Activated CD8-positive, alpha-beta memory T cell treated with anti-CD3 and anti-CD28 coated beads for 4 hours (primary cell): ENCODE measurements at places on chromosomes 16 and 17.

- no peak for DNase-seq
Measured at GRCh38 chr16:88974080-88974915, 2.7 kb downstream of the CBFA2T3 start.

- DNase-seq: no peak
Measured at GRCh38 chr16:85002608-85003007, 8.7 kb downstream of the ZDHHC7 start.

GRCh38 chr17:82900741-82901140 lies 60.9 kb upstream of the ZNF750 start:
- DNase-seq: no peak

DNA sequence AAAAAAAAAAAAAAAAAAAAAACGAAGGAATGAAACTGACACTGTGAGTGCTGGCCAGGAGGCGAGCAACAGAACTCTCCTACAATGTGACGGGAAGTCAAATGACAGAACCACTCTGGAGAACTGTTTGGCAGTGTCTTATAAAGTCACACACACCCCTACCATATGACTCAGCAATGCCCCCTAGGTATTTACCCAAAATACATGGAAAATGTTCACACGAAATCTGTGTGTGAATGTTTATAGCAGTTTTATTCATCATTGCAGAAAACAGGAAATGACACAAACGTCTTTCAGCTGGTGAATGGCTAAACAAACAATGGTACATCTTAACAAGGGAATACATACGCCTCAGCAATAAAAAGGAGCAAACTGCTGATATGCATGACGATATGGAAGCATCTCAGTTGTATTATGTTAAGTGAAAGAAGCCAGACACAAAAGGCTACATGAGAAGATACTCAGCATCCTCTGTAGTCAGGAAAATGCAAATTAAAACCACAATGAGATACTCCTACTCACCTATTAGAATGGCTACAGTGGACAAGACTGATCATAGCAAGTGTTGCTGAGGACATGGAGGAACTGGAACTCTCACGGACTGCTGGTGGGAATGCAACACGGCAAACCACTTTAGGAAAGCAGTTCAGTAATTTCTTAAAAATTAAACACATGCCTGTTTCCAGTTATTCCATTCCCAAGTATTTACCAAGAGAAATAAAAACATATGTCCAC lies 74.7 kb downstream of the TBC1D16 start:
- no peak for DNase-seq

DNA sequence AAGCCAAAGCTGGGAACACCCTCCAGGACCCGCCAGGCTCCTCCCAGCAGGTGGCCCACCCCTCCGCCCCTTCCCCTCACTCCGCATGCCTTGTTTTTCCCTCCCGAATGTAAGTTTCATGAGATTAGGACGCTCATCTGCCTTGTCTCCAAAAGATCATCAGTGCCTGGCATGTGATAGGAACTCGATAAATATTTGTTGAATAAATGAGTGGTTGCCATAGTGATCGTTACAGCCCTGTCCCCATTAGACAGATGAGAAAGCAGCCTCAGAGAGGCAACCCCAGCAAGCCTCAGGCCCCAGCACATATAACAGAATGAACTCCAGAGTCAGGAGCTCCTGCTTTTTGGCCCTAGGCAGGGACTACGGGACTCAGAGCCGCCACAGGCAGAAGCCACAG lies 5.0 kb downstream of the CAMKK1 start:
- no peak for DNase-seq

DNA sequence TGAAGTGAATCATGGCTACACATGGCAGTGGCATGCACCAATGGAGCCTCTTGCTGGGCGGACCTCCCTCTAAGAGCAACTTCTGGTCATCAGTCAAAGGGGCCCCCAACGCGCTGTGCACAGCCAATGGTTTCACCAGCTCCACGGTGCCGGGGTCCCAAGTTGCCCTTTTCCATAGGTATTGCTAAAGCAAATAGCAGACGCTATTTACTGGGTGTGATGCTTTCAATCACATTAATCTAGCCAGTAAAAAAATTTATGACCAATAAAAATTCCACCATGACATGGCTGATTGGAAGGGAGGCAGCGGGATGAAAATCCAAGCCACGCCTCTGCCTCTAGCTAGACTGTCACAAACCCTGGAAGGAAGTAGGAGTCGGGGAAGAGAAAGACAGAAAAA lies 680.3 kb upstream of the SOX9 start:
- no peak for DNase-seq

GRCh38 chr17:59427425-59427921 lies 96.0 kb downstream of the YPEL2 start:
- no peak for DNase-seq

GRCh38 chr17:29384901-29385300 lies 5.3 kb upstream of the TAOK1 start:
- no peak for DNase-seq

DNA sequence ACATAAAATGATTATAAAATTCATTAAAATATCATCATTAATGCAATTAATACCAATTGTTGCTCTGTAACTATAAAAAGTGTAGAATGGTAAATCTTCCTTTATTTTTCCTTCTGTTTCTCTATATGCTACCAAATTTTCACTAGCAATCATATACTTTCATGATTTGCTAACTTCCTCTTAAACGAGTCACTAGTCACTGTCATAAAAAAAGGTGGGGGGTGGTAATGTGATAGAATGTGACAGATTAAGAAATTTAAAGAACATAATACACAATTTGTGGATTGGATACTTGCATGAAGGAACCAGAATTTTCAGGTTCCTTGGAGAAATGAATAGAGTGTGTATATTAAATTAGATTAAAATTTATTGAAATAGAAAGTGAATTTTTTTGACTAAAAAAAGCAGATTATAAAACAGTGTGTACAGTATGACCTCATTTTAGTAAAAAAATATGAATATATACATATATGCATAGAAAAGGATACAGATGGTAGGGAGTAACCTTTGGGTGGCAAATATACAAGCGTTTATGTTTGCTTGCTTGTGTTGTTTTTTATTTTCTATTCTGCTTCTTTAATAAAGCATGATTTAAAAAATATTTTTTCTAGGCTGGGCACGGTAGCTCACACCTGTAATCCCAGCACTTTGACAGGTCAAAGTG lies 56.7 kb upstream of the C17orf78 start:
- DNase-seq: no peak

DNA sequence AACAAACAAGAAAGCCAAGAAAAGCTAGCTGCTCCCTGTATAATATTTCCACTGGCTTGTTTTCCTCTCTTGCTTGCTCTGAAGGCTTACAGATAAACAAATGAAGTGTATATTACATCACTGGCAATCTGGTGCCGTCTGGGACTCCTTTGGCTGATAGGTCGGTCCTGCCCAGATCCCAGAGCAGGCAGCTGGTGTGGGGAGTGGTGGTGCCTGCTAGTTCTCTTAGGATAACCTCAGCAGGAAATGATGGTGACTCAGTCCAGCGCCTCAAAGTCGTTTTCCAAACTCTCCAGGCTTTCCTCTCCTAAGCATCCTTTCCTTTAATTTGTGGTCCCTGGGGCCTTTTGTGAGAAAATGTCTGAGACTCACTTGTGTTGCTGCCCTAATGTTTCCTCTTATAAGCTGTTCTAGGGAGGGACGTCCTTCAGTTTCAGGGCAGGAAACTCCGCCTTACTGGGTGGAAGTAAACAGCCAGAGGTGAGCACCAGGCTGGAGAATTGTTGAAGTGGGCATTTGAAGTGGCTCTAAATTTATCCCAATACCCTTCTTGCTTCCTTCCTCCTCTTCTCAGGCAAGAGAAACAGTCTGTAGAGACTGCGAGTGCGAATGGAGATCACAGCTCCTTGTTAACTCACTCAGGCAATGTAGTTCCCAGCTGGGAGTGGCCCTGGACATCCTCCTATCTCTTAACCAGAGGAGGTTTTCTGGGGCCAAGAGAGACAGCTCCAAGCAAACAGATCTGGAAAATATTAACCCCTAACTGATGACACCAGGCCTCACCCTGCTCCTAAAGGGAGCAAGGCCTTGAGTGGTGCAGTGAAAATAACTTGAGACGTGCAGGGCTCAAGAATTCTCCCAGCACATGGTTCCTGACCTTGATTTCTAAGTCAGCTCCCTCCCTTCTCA lies 34.9 kb downstream of the CD300LF start:
- no peak for DNase-seq

- no peak for DNase-seq
Measured at GRCh38 chr16:8283195-8283594, 307.1 kb downstream of the TMEM114 start.

- DNase-seq: no peak
Measured at GRCh38 chr16:89720551-89720812, 216 bp downstream of the VPS9D1 start.

DNA sequence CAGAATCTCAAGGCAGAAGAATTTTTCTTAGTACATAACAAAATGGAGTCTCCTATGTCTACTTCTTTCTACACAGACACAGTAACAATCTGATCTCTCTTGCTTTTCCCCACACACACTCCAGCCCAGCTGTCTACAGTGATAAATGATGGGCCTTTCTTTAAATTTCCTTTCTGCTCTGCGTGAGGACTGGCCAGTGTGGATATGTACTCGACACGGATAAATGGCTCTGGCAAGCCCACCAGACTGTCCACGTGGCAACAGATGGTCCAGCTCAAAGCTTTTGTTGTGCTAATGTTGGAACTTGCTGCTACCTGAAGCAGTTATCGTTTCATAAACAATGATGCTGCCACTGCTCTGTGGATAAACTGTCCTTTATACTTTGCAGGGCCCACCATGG lies 410.7 kb downstream of the TMEM114 start:
- DNase-seq: no peak

GRCh38 chr16:75821117-75821516 lies 94.8 kb upstream of the CPHXL start:
- no peak for DNase-seq

- DNase-seq: no peak
Measured at GRCh38 chr17:8697323-8697741, 47.3 kb downstream of the CCDC42 start.

GRCh38 chr17:55334881-55335540 lies 70.3 kb downstream of the HLF start:
- DNase-seq: no peak
